CD4-positive, alpha-beta T cell treated with Interleukin-15 for 1 hour (primary cell): ENCODE measurements at places on chromosomes 16 and 17.

DNA sequence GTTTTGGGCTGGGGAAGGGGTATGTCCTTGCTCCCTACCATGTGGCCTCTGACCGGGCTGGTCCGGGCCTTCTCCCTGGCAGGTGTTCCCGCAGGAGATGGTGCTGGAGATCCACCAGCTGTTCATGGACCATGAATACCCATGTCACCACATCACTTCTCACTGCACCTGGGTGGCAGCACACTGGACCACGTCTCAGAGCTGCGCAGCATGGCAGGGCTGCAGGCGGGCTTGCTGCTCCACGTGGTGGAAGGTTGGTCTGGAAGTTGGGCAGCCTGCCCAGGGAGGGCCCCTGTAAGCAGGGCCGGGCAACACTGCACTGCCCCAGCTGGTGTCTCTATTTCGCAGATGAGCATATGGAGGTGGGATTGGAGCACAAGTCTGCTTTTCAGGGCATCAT lies 169.5 kb upstream of the ZNF267 start:
- DNase-seq = no peak

DNA sequence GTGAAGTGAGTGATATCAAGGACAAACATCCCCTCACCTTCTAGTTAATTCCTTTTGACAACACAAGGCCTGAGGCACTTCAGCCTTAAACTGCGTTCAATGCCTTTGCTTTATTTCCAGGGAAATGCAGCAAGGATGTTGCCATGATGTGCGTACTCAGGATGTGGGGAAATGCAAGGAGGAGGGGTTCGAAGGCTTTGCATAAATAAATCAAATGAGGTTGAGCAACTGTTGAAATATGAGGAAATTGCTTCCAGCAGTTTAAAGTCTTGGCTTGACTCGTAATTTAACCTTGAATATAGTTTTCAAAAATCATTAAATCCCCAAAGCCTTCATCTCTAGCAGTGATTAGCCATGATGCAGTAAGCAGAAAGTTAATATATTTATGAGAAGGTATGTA lies 81.8 kb upstream of the CCL2 start:
- DNase-seq = no peak

DNA sequence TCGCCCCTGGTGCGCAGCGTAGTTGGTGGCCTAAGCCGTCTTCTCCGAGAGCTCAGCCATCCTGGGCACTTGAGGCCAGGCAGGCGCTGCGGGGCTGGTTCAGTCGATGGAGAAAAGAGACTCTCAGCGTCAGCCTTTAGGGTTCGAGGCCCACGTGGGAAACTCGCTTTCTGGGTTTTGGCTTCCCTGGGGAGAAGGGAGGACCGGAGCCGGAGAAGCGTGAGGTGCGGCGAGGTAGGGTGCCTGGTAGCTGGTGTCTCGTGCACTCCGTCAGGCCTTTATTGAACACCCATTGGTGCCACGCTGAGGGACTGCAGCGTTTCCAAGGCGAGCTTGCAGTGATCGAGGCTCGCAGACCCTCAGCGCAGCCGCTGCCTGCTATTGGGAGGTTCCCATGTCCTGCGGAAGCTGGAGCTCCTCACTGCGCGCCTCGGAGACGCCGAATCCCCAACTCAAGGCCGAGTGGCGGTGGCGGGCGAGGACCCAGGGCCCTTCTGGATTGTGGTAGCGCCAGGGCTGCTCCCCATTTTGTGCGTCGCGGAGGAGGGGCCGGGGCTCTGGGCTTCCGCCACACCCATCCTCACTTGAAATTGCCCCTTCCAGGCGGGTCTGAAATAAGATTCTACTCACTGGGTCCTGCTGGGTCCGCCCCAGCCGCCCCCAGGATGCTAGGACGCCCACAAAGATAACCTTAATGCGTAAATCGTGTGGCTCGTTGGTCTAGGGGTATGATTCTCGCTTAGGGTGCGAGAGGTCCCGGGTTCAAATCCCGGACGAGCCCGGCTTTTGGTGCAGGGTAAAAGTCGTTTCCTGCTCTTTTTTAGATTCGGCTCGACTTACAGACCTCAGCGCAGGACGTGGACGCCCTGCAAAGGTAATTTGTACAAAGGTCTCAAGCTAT lies 1.2 kb downstream of the OR1F1 start:
- no peak for DNase-seq

DNA sequence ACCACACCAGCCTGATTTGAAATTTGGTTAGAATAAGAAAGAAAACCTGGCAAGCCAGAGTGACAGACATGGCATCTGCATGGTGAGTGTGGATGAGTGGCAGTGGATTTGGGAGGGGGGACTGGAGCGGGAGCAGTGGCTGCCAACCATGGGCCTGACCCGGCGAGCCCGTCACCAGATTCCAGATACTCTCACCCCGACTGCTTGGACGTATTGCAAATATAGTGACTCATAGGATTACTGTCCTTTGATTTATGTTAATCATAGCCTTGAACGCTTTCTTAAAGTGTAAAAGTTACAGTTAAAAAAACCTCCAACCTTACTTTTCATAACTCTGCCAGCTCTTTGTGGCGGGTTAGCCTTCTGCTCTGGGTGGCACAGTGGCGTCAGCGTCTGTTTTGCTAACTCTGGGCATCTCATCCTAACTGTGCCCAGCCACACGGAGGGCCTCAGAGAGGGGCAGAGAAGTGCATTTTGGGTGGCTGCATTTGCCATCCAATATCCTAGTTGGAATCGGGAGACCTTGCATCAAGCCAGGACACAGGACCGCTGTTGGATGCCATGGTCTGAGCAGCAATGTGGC lies 26.8 kb upstream of the FOXK2 start:
- no peak for DNase-seq

DNA sequence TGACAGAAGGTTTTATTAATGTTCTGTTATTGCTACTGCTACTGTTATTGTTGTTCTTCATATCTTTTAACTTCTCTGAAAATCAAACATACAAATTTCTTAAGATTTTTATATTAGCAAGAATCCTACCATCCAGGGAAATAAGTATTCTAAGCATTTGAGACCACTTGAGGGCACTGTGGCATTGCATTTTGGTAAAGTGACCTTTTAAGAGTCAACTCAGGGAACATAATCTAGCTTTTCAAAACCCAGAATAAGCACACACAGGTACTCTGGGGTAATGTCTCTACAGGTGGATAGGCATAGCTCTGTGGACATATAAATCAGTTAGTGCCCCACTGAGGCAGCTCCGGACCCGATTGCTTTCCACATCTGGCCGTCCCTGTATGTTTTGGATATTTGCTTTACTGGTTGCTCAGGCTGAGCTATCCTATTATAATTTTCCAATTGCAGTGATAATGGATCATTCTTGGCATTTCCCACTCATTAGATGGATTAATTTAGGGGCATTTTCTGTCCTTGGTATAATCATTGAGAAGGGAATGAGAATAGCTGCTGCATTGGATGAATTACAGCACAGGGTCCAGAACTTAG lies 1425.1 kb upstream of the CDH8 start:
- DNase-seq = no peak

DNA sequence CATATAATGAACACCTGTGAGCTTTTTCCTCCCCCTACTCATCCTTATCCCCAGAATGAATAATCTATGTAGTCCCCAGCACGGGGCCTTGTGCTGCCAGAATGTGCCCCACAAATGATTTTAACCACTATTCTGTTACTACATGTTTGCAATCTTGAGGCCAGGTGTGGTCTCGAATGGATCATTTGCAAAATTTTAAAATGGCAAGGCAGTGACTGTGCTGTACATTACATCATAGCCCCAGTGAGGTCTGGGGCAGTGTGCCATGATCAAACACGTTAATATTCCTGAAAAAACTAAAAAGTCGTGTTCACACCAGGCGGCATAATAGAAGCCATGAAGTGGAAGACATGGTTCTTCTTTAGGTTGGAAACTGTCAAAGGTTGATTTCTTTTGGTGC lies 479.9 kb upstream of the EEF2KMT start:
- no peak for DNase-seq

GRCh38 chr17:72053449-72053848 lies 67.4 kb upstream of the SOX9 start:
- DNase-seq = no peak

DNA sequence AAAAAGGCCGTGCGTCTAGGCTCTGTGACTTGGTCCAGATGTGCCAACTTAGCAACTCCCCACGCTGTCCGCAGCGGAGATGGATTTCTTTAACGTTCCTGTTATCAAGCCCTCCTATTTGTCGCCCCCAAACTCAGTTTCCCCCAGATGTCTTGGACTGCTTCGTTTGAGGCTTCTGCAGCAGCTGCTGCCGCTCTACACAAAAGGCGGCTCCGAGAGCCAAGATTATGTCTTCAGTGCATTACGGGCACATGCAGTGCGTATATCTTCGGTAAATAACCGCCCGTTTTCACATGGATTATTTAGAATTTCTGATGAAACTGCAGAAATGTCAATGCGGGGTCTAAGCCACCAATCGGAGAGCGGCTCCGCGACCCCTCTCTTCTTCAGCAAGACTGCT lies 240.6 kb upstream of the ZFHX3 start:
- DNase-seq = no peak

DNA sequence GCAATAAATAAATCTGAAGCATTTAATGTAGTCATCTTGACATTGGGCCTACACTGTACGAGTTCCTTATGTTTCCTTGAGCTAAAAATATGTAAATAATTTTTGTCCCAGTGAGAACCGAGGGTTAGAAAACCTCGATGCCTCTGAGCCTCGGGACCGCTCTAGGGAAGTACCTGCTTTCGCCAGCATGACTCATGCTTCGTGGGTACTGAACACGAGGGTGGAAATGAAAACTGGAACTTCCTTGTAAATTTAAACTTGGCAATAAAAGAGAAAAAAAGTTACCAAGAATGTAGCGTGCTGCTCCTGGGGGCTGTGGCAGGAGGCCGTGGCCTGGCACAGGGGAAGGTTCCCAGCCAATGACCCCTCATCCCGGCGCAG lies 74.1 kb downstream of the SOCS1 start:
- peak; percentile 70 for DNase-seq

GRCh38 chr16:67039260-67040020 lies 10.5 kb downstream of the CBFB start:
- no peak for DNase-seq

DNA sequence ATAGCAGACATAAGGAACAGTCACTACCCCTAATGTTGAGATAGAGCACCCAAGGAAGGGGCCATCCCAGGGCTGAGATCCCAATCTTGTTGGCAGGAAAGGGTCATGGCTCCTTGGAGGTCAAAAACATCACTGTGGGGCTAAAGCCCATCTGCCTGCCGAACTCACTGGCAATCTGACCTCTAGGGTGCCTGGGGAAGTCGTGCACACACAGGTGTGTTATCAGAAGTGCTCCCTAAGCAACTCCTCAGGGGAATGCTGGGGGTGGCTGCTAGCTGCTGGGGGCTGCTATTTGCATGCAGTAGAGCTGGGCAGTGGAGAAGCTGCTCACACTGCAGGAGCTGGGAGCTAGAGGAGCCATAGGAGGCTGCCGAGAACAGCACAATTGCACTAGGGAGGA lies 47.5 kb upstream of the PHOSPHO1 start:
- DNase-seq = no peak

DNA sequence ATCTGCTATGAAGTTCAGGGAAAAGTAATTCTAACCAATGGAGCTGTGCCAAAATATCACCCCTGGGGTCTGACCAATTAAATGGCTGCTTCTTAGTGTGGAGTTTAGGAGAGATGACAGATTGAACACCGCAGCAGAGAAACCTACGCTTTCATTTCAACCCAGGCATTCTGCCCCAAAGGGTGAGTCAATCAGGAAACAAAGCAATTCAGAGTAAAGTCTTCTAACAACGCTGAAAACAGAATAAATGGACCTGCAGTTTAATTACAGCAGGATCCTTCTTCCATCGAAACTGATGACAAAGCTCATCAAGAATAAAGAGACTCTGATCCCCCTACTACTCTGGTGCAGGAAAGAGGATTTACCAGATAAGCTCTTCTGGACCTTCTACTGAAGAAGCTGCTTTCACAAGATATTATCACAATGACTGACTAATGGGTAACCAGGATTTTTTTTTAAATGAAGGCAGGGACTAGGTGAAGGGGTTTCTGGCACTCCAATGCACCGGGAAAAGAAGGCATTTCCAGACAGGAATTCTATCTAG lies 16.7 kb downstream of the RFFL start:
- DNase-seq = peak; percentile 69

DNA sequence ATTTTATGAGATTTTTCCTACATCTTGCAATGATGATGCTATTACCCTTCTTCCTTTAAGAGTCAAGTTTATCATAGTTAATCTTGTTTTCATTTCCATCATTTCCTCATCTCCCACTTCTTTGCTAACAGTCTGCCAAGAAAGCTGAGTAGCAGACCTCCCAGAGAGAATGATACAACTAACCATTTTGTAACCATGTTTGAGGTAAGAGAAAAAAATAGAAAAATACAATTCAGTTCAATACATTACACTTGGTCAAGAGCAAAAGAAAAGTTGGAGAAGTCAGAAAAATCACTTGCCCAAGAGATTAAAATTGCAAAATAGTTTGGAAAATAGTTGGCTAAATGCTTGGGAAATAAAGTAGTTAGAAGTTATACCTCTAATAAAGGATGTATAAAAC lies 154.4 kb downstream of the ABCA8 start:
- no peak for DNase-seq

GRCh38 chr17:38507436-38507835 lies 79.2 kb downstream of the ARHGAP23 start:
- DNase-seq = no peak

- peak; percentile 13 for DNase-seq
These were observed 3.2 kb downstream of the SLC22A31 start for GRCh38 chr16:89197033-89197632.

- DNase-seq = no peak
These were observed 28.7 kb upstream of the DDX52 start for GRCh38 chr17:37671824-37672547.

DNA sequence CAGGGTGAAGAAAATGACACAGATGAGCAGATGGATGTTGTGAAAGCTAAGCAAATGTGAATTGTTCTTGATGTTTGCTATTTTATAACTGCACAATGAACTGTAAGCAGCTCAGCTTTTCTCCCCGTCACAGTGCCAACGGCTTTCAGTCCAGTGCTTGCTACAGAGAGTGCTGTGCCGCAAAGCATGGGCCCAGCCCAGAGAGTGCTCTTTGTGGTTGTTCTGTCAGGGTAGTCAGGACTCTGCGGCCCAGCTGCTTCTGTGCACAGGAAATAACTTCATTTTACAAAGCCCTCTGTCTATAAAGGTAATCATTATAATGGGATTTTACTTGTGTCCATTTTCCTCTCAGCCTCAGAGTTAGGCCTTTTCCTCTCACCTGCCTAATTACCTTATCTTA lies 39.1 kb downstream of the CDRT15 start:
- DNase-seq = no peak
